ENCODE measurements at places on chromosomes 1 and 21.

- DNase-seq, result no peak
Measured at GRCh38 chr21:25370311-25370744, 237.0 kb downstream of the MRPL39 start.

- no peak for DNase-seq
Measured at GRCh38 chr1:10122926-10123325, 87.4 kb upstream of the KIF1B start.

GRCh38 chr1:220182111-220182510, 88.2 kb downstream of the IARS2 start:
- DNase-seq, result no peak

GRCh38 chr1:233114860-233115259, 164.4 kb downstream of the NTPCR start:
- no peak for DNase-seq

GRCh38 chr1:42392967-42393848, 12.6 kb downstream of the RIMKLA start:
- no peak for DNase-seq

Data from activated naive CD4-positive, alpha-beta T cell treated with anti-CD3 and anti-CD28 coated beads, Interleukin-2, amount 10 ng/mL, durations not matched to agents 7 days and 5 days (primary cell).